ENCODE measurements at places on chromosomes 13 and 19.

DNA sequence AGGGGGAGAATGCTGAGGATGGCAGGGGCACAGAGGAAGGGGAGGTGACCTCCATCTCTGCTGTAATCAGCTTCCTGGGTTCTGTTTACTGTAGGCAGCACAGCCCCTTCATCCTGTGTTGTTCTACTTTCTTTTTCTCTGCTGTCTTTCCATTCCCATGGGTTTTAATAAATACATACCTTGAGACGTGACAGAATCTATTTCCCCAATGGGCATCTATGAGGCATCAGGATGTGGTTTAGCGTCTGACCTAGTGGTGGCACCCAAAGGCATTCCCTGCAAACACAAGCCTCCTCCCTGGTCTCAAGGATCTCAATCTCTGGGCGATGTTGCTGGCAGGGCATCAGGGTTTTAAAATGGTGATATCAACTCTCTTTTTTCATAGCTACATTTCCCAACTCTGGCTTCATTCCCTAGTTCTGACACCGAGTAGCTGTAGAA lies 60.8 kb downstream of the ALOX5AP start:
- DNase-seq, result peak; percentile 69

- DNase-seq, result peak; percentile 25
Observed at GRCh38 chr19:29966588-29967249, 24.7 kb downstream of the URI1 start.

DNA sequence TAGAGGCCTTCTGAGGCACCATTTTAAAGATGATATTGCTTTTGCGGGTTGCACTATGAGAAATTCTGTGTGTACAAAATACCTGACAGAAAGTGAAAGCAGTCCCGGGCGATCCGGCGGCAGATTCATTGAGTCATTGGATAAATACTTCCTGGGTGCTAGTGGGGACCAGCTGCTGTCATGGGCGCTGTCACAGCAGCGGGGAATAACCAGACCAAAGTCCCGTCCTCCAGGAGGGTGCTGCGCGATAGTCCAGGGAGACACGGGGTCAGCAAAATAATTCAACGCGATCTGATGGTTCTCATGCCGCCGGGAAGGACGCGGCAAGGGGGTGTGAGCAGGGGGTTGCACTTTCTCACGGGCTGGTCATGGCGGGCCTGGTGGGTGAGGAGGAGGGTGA lies 13.5 kb downstream of the ZFR2 start:
- no peak for DNase-seq

- DNase-seq, result no peak
Observed at GRCh38 chr13:28316129-28316528, 177.8 kb downstream of the PAN3 start.

- peak; percentile 85 for DNase-seq
Observed at GRCh38 chr13:26022538-26023292, 29.1 kb downstream of the SHISA2 start.

DNA sequence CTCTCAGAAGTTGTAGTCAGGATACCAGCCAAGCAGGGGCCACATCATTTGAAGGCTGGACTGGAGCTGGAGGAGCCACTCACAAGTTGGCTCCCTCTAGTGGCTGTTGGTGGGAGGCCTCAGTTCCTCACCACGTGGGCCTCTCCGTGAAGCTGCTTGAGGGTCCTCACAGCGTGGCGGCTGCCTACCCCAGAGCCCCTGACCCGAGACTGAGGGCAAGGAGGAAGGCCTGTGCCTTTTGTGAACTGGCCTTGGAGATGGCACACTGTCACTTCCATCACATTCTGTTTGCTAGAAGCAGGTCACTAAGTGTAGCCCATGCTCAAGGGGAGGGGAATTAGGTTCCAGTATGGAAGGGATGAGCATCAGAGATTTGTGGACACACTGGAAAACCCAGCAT lies 14.6 kb downstream of the GNA11 start:
- DNase-seq, result peak; percentile 57

DNA sequence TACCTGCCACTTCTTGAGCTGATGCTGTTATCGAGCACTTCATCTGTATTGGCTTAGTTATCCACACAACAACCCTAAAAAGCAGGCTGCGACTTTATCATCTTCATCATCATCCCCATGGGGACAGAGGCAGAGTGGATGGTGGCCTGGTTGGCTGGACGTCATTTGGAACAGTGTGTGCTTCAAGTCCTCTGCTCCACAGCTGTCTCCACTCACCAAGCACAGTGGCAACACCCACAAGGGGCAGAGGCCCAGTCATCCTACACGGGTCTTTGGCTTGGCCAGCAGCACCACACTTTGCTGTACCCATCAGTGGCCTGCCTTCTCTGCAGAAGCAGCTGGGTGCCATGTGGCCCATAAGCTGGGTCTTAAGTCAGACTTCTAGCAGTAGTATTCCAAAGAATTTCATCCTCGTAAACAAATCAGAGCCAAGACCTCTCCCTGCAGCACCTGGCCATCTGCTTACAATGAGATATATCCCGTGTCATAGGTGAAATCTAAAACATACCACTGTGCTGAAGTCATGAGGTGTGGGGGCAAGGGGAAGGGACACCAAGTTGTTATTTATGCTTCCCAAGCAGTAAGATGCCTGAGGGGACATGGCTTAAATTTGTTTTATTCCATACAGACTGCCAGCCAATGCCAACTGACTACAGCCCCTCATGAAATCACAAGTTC lies 47.9 kb upstream of the EPHX3 start:
- no peak for DNase-seq

GRCh38 chr19:36482876-36483275 lies 6.5 kb downstream of the ZNF566 start:
- no peak for DNase-seq

- no peak for DNase-seq
Observed at GRCh38 chr19:45834970-45835369, 19.9 kb upstream of the RSPH6A start.

- DNase-seq, result no peak
Observed at GRCh38 chr19:928471-929202, 2.8 kb downstream of the ARID3A start.

DNA sequence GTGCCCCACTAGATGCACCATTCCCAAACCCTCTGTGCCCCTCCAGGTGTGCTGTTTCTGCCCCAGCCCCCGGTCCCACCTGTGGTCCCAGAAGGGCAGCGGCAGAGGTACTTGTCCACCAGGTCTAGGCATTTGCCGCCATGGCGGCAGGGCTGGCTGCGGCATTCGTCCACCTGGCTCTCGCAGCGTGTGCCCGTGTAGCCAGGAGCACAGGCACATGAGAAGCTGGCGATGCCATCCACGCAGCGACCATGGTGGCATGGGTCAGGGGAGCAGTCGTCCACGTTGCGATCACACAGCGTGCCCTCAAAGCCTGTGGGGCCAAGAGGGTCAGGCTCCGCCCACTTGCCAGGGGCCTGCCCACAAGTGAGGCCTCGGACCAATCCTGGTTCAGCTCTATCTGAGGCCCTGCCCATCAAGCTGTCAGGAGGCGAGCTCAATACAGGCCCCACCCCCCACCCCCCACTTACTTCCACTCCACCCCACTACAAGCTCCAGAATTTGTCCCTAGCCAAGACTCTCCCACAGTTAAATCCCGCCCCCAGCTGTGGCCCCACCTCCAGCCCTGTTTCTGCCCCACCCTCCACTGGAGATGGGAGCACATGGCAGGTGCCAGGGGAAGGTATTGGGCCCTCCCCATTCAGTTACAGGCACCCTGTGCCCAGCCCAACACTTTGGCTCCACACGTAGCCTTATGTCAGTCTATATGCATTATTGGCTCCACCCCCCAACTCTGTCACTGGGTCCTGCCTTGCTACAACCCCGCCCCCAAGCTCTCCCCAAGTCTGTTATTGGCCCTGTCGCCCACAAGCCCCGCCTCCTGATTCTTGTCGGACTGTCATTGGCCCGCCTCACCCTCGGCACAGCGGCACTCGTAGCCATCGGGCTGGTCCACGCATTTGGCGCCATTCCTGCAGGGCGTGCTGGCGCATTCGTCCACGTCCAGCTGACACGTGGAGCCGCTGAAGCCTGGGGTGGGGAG lies 13.5 kb downstream of the NOTCH3 start:
- DNase-seq, result peak; percentile 47

DNA sequence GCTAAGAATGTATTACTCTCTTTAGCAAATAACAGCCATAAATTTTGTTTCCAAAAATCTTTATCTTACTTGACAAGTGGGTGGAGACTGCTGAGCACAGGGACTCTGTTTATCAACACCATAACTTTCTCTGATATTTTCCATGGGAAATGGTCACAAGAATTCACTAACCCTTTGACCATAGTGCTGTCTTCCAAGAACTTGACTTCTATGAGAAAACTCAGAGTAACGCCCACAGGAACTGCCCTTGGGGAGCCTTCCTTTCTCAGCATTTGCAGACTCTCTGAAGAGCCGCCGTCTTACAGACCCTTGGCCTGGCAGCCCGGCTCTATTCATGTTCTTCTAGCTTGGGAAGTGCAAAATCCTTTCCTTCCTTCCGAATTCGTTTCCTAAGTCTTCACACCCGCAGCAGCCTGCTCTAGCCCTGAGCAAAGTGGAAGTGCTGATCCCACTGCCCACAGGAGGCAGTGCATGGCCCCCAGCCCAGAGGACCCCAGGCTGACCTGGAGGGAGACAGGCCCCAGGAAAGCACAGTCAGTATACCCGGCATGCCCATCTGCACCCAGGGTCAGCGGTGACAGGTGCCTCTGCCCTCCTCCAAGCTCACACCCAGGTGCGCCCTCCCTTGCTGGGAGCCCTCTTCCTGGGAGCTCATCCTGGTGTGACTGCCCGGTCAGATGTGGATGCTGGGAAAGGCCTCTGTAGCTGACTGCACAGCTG lies 10.2 kb downstream of the GAS6 start:
- no peak for DNase-seq

DNA sequence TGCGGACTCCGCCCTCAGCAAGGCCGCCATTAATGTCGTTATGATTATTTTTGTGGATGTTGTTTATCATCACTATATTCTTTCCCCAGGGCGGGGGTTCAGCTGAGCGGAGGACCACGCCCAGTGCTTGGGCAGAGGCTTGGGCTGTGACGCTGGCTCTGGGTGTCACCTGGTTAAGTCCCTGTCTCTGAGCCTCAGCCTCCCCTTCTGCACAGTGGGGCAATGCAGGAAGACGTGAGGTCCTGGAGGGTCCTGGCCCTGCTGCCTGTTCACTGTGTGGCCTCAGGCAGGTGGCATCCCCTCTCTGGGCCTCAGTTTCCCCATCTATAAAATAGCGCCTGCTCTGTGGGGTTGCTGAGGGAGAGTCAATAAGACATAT lies 32.5 kb downstream of the NFIC start:
- DNase-seq, result no peak

DNA sequence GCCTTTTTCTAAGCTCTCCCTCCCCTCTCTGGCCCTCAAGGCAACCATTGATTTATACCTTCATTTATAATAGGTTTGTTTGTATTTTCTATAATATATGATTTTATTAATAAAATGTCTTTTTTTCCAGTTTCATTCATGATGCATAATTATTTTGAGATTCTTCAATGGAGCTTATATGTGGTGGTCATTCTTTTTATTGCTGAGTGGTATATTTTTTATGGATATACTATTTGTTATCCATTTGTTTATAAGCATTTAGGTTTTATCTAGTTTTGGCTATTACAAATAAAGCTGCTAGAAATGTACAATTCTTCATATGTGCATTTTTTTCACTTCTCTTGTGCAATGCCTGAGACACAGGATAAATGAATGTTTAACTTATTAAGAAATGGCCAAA lies 10.8 kb downstream of the ZNF211 start:
- no peak for DNase-seq

DNA sequence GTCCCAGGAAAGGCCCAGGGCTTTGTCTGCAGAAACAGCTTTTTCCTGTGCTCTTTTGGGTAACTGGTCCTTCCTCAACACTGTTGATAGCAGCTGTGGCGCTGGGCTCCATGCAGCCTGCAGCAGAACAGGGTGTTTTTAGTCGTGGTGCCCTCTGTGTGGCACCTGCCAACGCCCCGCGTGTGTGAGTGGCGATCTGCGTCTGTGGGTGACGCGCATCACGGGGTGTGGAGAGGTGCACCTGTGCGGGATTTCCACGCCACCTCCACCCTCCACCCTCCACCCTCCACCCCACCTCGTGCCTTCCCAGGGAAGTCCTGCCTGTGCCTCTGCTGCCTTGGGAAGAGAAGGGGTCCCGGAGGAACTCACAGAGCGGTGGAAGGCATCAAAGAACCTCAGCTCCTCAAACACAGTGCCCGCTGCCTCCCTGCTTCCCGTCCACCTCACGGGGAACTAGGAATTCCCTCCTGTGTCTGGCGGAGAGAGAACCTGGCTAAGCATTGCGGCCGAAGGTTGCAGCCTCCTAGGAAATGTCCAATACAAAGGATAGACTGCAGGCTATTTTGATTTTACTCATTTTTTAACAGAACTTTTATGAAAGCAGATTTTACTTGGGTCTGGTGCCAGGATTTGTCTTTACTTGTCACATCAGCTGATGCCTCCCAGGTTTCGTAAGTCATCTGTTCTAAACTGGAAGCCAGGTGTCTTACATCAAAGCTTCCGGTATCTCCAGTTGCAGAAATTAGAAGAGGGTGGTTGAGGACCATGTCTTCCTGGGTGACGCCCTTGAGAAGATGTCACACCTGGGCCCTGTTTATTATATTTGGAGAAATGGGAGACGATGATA lies 84.0 kb downstream of the ATP11A start:
- no peak for DNase-seq
